Mucosa of descending colon (tissue), 3 donors: ENCODE measurements at places on chromosomes 7 and 10.

- DNase-seq = no peak
Observed at GRCh38 chr7:149448961-149449360, 11.9 kb downstream of the ZNF777 start.

GRCh38 chr7:141558544-141559183, 7.5 kb downstream of the AGK start:
- no peak for DNase-seq

DNA sequence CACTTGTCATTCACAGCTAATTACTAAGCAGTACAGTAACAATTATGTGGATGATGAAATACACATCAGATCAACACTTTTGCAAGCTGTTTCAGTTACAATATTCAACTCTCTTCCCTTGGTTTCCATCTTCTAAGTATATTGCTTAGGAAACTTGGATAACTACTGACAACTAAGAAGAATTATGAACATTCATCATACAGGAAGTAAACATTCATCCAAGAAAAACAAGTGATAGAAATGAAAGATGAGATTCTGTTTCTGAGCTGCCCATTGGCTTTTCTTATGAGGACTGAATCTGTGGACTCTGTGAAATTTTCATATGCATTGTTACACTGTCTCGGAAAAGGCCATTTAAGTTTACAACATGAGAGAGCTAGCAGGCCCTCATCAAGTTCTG, 240.2 kb downstream of the PRKG1 start:
- no peak for DNase-seq

DNA sequence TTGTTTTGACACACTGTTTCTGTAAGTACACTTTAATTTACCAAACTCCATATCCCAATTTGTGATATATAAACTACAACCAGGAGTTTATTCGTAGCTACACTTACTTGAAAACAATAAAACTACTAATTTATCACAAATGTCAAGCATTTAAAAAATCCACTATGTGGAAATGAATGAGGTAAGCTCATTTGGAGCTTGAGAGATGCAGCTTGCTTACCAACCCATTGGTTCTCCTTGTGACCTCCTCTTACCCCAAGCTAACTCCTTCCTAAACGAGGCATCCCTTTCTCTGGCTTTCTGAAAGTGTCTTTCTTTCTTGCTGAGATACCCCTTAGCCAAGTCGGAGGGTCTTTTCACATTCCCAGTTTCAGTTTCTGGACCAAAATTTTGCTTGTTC, 2.5 kb downstream of the OR6V1 start:
- no peak for DNase-seq

DNA sequence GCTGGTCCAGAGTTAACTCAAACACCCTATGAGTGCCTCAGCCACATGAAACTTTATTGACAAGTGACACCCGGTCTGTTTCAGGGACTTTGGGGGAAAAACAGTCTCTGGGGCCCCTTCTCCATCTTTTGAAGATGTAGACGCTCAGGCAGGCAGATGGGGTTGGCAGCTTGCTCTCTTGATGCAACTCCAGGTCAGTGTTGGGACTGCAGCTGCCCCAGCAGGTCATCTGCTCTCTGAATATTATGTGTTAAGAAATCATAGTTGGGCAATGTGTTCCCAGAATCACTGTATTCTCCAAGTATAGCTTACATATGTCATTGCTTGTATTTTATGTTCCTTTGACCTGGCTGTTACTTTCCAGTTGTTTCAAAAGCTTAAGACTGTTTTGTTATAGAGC, 544.9 kb upstream of the MGMT start:
- no peak for DNase-seq

DNA sequence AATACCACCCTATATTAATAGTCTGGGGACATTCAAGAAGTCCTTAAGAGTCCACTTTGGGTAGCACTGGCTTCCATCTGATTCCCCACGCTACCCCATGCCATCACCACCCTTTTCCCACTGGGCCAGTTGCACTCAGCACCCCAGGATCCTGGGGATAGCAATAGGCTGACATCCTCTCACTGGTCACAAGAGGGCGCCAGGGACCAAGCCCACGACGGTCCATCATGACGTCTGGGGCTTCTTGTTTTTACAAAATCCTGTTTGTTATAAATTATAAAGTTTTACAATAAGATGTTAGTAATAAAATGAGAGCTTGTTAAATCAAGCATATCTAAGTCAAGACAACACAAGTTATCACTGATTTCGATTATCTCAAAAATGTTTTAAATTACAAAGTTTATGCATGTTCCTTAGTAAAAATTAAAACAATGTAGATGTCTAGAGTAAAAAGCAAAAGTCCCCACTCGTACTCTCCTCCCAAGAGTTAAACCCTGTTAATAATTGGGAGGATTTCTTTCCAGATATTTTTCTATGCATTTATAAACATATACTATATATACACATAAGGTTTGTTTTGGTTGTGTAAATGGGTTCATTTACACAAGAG, 15.4 kb downstream of the GPNMB start:
- no peak for DNase-seq

DNA sequence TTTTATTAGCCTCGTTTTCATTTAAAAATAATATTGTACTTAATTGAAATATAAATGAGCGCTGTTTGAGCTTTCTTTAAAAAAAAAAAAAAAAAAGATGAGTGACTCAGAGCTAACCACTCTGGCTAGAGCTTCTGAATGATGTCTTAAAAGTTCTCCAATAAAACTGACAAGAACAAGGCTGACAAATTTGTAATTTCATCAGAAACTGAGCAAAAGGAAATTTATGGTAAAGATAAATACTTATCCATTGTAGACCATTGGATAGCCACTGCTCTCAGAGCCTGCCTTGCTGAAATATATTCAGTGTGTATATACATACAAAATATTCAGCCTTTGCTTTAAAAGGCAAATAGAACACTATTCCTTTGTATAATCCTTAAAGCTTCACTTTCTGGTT, 91.2 kb upstream of the OIT3 start:
- no peak for DNase-seq

- no peak for DNase-seq
Observed at GRCh38 chr7:69992938-69993337, 394.7 kb downstream of the AUTS2 start.

DNA sequence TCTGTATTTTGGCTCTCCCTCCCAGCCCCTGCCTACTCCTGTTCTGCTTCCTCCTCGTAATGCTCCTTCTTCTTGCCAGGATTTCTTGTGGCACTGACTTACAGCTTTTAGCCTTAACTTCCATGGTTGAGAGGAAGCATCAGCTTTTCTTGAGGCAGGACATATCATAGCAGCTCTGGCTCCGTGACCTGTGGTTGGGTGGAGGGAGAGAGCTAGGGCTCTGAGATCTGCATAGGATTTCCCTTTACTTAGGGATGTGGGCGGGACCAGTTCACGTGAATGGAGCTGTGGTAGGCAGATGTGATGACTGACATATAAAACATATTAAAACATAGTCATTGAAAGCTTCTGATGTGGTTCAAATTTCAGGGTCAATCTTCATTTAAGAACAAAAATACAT, 10.6 kb upstream of the RAB11FIP2 start:
- DNase-seq = no peak

- DNase-seq = peak; percentile 31
Observed at GRCh38 chr10:97543025-97543546, 29.5 kb upstream of the ANKRD2 start.

DNA sequence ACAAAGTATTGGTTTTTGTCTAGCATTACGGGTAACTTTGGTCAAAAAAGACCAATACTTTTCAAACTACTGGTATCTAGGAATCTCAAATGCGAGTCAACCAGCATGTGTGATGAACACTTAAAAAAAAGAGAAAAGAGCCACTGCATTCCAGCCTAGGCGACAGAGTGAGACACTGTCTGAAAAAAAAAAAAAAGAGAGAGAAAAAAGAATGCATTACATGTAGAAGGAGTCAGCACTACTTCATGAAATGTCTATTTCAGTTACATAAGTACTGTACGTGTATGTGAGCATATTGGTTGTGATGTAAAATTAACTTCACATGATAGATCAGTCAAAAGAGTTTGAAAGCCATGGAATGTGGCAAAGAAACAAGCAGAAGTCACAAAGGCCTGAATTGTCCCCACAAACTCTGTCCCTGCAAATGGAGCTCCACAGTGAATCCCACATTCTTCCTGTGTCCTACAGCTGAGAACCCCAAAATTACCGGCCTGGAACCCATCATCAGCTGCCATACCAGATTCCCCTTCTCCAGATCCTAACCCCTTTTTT, 1.6 kb downstream of the DENND11 start:
- no peak for DNase-seq

GRCh38 chr10:27099448-27099847, 846 bp downstream of the ANKRD26 start:
- DNase-seq = no peak

DNA sequence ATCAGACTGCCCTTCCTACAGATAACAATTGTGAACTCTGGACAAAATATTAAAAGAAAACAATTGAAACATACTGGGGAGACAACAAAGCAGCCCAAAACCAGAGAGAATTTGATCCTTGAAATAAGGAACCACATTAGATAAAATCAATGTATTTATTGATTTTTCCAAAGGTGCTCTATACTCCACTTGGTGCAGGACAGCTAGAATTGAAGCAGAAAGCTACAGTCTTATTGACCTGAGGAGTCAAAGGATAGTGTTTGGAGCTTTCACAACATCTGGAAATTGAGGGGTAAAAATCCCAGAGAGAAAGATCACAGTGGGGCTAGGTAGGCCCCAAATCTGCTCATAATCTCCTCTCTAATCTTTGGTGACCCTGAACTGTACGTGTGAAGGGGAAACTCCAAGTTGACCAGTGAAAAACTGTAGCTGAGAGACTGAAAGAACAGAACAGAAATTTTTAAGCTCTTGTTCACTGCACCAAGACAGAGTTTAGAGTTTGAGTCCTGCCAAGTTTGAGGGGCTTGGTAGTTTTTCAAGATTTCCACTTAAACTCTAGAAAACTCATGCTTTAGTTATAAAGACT, 70.2 kb downstream of the SAMD9 start:
- DNase-seq = no peak

DNA sequence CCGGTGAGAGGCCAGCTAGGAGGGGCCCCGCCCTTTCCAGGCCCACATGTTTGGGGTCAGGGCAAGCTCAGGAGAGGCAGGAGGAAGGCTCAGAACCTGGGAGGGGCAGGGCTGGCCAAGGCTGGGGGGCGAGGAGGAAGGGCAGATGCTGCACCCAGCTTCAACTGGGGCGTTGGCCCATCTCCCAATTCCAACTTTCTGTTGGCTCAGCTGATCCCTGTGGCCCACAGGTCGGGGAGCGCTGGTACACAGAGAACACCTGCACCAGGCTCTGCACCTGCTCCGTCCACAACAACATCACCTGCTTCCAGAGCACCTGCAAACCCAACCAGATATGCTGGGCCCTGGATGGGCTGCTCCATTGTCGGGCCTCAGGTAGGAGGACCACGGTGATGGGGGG, 40.1 kb downstream of the ZAN start:
- no peak for DNase-seq

DNA sequence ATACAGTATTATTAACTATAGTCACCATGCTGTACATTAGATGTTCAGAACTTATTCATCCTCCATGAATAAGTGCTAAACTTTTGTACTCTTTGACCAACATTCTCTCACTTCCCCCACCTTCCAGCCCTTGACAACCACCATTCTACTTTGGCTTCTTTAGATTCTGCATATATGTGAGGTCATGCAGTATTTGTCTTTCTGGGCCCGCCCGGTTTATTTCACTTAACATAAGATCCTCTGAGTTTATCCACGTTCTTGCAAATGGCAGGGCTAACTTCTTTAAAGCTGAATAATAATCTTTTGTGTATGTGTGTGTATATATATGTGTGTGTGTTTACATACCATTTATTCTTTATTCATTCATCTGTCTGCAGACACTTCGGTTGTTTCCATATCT, 336.8 kb downstream of the BBS9 start:
- DNase-seq = no peak

GRCh38 chr10:20573924-20574323, 323.2 kb downstream of the NEBL start:
- no peak for DNase-seq

DNA sequence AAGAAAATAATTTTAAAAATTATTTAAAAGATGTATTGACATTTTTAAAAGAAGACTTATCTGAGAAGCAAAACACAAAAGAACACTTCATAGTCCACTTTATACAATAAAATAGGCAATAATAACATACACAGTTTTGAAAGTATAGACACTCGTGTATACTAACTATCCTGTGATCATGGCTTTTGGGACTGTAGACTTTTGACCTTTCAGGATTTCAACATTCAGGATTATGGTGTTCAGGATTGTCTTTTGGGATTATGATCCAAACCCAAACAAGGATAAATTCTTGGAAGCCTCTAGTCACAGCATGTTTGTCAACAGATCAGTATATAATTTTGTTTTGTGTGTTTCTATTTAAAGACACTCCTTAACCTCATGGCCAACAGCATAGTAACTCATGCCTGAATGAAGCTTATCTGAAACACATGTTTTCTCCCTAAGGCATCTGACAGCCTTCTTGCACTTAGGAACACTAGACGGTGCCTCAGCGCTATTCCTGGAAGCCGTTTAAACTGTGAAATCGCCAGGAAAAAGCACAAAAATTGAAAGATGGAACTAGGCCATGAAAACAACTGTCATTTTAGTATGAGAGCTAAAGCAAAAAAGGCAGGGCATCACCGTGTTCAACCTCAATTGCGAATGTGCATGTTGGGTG, 29.9 kb downstream of the GSAP start:
- no peak for DNase-seq

DNA sequence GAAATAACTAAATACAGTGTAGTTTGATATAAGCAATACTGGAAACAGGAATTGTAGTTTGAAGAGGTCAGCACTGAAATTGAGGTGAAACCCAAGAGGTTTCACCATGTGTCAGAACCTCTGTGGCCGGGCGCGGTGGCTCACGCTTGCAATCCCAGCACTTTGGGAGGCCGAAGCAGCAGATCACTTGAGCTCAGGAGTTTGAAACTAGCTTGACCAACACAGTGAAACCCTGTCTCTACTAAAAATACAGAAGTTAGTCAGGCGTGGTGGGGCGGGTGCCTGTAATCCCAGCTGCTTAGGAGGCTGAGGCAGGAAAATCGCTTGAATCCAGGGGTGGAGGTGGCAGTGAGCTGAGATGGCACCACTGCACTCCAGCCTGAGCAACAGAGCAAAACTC, 13.7 kb downstream of the AHCYL2 start:
- peak; percentile 27 for DNase-seq

- no peak for DNase-seq
Observed at GRCh38 chr7:112779667-112780066, 10.5 kb downstream of the TMEM168 start.

DNA sequence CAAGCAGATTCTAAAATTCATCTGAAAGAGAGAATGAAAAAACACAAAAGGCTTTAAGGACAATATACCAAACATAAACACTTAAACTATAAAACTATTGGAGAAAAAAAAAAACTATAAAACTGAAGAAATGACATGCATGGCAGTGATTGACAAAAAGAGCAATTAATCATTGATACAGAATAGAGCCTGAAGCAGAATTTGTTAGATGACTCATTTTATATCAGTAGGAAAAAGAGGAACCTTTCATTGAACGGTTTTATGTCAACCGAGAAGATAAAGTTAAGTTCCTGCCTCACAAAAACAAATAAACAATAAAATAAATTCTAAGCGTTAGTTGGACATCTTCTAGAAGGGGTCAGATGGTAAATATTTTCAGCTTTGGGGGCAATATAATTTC, 23.3 kb downstream of the NPY start:
- DNase-seq = no peak

- peak; percentile 79 for DNase-seq
Observed at GRCh38 chr10:13349463-13350274, 1.6 kb upstream of the SEPHS1 start.
